Endothelial cell (in vitro differentiated cells): ENCODE measurements at places on chromosomes 1 and 21.

- no peak for DNase-seq
- peaks cover 12% of the 10 kb centered on the region for H3K4me1 ChIP-seq
- H3K27ac ChIP-seq, result no peak overlapping the region
- H3K27me3 ChIP-seq, result peaks cover 10% of the 10 kb centered on the region
- no peak overlapping the region for H3K4me3 ChIP-seq
- peaks cover 10% of the 10 kb centered on the region for H3K36me3 ChIP-seq
Measured at GRCh38 chr1:43552813-43553212, 22.1 kb downstream of the PTPRF start.

- no peaks in the 10 kb centered on the region for H3K36me3 ChIP-seq
- H3K4me3 ChIP-seq, result no peak overlapping the region
- DNase-seq, result no peak
- peaks cover 35% of the 10 kb centered on the region for H3K4me1 ChIP-seq
- peaks cover 38% of the 10 kb centered on the region for H3K27me3 ChIP-seq
Measured at GRCh38 chr1:165354739-165355138, 1.8 kb downstream of the LMX1A start.

- no peak overlapping the region for H3K4me3 ChIP-seq
- peaks cover 7% of the 10 kb centered on the region for H3K27me3 ChIP-seq
- peaks cover 2% of the 10 kb centered on the region for H3K4me1 ChIP-seq
- no peak for DNase-seq
- no peaks in the 10 kb centered on the region for H3K36me3 ChIP-seq
- H3K27ac ChIP-seq, result no peak overlapping the region
Measured at GRCh38 chr1:228278432-228278941, 70.6 kb downstream of the OBSCN start.

- no peaks in the 10 kb centered on the region for H3K36me3 ChIP-seq
- H3K4me3 ChIP-seq, result no peak overlapping the region
- H3K4me1 ChIP-seq, result no peaks in the 10 kb centered on the region
- no peaks in the 10 kb centered on the region for H3K27me3 ChIP-seq
Measured at GRCh38 chr1:47468709-47469389, 31.0 kb downstream of the FOXD2 start.

- H3K27ac ChIP-seq, result no peak overlapping the region
- H3K27me3 ChIP-seq, result no peaks in the 10 kb centered on the region
- H3K36me3 ChIP-seq, result no peaks in the 10 kb centered on the region
- no peak for DNase-seq
Measured at GRCh38 chr1:84844094-84844493, 48.9 kb downstream of the LPAR3 start.
